ENCODE measurements at places on chromosomes 2 and 18.
A peak's percentile ranks its signal among the peaks of the same experiment; 100 is the strongest.

- no peak for DNase-seq
Observed at GRCh38 chr18:76385681-76385975, 109.4 kb downstream of the ZNF516 start.

- peak; percentile 58 for DNase-seq
Observed at GRCh38 chr2:173354582-173355131, at the start of gene CDCA7. CDCA7 (plus strand) TSS chr2:173354872; CDS start chr2:173354964, 92 bp downstream.

DNA sequence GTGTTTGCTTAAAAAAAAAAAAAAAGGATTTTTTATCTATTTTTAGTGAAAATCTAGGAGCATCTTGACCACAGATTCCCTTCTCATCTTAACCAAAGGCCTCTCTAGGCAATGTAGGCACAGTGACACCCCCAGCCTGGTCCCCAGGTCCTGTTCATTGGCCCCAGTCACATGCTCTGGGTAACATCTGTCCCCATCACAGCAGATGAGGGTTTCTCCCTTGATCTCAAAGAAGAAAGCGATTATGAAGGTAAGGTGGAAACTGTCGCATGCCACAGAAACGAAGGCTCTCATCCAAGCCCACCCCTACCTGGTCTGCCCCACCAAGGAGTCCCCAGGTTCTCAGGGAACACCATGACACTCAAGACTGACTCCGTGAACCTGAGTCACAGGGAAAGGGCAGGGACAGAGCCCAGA lies 4.7 kb downstream of the HS6ST1 start:
- no peak for DNase-seq

GRCh38 chr2:6794448-6794847 lies 71.3 kb downstream of the CMPK2 start:
- DNase-seq, result no peak

DNA sequence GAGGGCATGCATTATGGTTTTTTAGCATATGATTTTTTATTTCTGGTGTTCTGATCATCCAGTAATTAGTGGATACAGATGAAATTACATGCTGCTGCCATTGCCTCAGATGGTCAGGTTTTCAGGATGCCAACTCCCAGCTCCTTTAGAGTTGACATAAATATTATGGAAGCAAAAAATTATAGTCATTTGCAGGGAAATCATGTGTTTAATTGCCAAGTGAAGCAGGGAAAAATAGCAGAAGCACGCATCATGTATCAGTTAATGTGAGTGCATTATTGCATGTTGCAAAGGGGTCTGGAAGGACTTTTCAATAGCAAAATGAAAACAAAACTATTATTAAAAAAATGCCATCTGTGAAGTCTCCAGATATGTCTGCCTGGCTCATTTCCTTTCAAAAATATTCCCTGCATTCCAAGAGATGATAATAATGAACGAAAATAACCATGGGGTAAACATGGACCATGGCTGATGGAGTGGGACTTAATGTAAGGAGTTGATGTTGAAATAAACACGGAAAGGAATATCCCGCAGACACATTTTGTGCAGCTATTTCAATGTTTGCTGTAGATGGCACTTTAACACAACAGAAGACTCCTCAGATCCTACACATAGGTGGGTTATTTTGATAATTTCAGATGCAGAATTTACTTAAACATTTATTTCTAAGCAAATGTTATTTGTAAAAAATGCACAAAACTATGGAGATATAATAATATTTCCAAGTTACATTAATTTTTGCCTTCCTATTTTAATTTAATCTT lies 87.7 kb upstream of the DYNAP start:
- no peak for DNase-seq

GRCh38 chr2:105114551-105114950 lies 76.7 kb downstream of the MRPS9 start:
- no peak for DNase-seq

- DNase-seq, result no peak
Observed at GRCh38 chr2:25651782-25652455, 21.5 kb downstream of the DTNB start.

Data from stimulated activated CD4-positive, alpha-beta T cell treated with anti-CD3 and anti-CD28 coated beads, Interleukin-4, amount 100 ng/mL, for 1 hour (primary cell).